ENCODE measurements at places on chromosomes 12 and 14.

- no peak for DNase-seq
Observed at GRCh38 chr14:101365329-101366158, 195.8 kb upstream of the DIO3 start.

- DNase-seq = peak; percentile 84
Observed at GRCh38 chr14:24630872-24631477, 3.0 kb downstream of the GZMB start.

DNA sequence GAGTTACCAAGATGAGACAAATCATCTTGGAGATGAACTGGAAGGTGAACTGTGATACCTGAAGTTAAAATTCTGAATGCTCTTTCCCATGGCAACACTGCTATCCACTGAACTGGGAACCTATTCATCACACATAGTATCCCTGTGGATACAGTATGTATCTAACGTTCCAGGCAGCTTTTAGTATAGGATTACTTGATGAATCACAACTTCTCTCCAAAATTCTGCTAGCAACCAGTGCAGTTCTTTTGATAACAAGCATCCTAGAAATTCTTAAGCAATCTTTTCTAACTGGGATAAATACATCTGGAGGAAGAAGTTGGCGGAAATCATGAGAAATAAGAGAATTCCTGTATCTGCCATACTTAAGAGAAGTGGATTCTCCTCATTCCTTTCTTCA, 66.4 kb downstream of the PAWR start:
- no peak for DNase-seq

- DNase-seq = peak; percentile 67
Observed at GRCh38 chr12:96368233-96368632, 32.0 kb downstream of the CDK17 start.

DNA sequence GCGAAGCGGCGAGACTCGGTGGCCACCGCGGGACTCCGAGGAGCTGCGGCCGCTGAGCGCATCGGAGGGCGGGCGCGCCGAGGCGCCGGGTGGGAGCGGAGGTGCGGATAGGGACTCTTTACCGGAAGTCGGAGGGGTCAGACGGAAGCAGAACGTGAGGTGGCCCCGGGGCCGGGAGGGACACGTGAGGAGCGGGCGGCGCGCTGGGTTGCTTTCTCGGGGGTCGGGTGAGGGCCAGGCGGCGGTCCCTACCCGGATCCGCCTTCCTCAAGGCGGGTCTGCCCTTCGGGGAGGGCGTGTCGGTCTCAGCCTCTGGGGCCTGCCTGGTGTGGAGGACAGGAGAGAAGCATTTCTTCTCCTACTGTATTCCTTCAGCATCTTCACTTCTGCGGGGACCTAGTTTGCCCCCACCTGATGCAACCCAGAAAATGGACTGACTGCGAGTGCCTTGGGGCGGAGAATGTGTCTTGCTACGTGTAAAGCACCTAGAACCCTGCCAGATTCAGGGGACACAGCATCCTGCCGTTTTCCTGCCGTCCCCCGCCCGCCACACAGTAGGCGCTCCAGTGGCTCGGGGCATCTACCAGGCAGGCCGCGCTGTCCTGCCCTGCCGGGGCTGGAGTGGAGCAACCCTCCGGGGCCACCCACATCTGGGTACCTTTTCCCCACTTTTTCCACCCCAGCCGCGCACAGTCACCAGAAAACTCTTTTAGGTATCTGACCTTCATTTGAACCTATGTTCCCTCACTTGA, 514 bp upstream of the ATXN2 start:
- peak; percentile 81 for DNase-seq

- DNase-seq = no peak
Observed at GRCh38 chr14:94805680-94806288, 35.9 kb upstream of the GSC start.

- no peak for DNase-seq
Observed at GRCh38 chr14:103402695-103403094, 17.5 kb downstream of the MARK3 start.

GRCh38 chr14:67666750-67667449, 7.5 kb downstream of the VTI1B start:
- no peak for DNase-seq

GRCh38 chr14:54312166-54312801, 84.5 kb upstream of the CDKN3 start:
- no peak for DNase-seq

- DNase-seq = no peak
Observed at GRCh38 chr14:103931422-103931821, 3.2 kb downstream of the TDRD9 start.

DNA sequence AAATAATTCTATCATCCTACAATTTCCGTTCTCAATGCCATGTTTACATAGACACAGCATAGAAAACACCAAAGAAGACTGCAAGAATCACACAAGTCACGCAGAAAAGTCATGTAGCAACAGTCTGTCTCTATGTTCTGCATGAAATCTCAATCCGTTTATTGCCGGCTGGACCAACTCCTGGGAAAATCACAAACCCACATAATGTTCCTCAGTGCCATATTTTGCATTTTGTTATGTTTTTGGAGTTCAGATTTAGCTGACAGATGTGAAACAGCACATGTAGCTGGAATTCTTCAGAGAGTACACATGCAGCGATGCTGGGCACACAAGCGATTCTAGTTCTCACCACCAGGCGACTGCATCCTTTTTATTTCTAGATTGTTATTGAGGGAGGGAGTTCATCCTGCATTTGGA, 193.1 kb downstream of the APAF1 start:
- no peak for DNase-seq

GRCh38 chr12:112928978-112929377, 9.3 kb upstream of the OAS3 start:
- no peak for DNase-seq

DNA sequence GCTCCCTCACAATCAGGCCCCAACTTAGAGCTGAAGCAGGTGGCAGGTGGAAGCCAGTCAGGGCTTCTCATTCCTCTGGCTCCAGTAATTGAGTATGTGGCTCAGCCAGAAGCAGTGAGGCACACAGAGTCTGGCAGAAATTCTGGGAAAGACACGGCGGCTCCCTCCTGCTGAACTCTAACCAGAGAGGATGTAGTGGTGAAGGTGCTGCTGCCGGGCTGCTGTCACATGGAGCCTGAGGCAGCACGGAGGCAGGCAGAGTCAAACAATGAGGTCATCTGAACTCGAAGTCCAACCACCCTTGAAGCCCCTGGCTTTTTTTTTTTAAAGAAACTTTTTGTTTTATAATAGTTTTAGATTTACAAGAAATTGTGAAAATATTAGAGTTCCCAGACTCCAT, 33.4 kb upstream of the SMOC1 start:
- no peak for DNase-seq

- DNase-seq = no peak
Observed at GRCh38 chr12:54138219-54138618, 50.6 kb downstream of the SMUG1 start.

- no peak for DNase-seq
Observed at GRCh38 chr12:110684312-110684836, 4.5 kb downstream of the HVCN1 start.

- DNase-seq = no peak
Observed at GRCh38 chr14:64147126-64147790, 146.9 kb downstream of the ESR2 start.

DNA sequence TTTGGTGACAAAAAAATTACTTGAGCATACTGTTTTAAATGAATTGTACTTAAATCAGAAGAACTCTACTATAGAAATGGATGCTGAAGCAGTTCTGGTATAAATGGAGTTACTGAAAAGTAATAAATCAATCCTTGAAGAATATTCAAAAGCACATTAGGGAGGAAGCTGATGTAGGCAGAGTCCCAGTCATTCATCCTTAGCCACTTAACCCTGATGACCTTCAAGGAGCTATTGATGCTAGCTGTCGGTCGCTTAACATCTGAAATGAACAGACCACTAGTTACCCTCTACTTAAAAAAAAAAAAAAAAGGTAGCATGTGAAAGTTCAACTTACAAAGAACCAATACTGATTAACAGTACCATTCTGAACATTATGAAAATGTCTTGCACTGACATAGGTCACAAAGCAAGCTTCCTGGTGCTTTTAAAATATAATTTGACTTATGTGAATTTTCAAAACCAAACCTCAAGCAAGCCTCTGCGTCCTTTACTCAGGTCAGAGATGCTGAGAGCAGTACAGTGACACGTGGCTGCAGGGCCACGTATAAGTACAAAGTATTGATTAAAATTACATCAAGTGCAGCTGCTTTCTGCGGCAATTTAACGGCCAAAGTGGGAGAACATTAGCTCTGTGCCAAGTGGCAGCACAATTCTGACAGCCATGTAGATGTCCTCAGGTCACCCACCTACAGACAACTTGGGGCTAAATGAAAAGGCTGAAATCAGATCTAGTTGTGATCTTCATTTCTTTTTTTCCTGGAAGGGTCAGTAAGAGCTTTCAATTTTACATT, 18.1 kb downstream of the PPM1H start:
- DNase-seq = peak; percentile 77

DNA sequence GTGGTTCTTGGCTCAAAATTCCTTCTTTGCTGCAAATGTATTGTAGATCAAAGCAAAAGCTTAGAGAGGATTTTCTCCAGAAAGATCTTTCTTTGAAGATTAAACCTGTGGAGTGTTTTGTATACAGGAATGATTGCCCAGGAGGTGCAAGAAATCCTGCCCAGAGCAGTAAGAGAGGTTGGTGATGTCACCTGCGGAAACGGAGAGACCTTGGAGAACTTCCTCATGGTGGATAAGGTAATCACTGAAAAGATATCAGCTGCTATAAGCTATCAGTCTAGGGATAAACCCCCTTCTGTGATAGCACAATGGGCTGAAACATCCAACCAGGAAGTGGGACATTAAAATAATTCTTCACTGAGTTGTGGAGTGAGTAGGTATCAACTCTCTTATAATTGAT, 85.7 kb downstream of the MYRFL start:
- DNase-seq = no peak

- DNase-seq = no peak
Observed at GRCh38 chr14:51539571-51540037, 112.1 kb upstream of the FRMD6 start.

DNA sequence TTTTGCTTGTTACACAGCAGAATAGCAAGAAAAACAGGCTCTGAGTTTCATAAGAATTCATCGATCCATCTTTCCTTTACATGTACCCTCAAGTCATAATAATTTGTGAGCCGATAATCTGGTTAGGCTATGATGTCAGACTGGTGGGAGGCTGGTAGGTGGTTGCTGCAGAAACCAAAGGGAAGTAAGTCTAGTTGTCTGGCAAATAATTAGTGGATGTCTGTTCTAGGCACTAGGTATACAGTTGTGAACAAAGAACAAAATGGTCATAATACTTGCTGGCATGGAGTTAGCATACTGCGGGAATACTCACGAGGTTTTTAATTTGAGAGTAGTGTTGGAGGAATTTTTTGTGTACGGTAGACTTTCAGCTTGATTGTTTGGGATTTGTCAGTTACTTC, 8.8 kb downstream of the SUSD6 start:
- no peak for DNase-seq

DNA sequence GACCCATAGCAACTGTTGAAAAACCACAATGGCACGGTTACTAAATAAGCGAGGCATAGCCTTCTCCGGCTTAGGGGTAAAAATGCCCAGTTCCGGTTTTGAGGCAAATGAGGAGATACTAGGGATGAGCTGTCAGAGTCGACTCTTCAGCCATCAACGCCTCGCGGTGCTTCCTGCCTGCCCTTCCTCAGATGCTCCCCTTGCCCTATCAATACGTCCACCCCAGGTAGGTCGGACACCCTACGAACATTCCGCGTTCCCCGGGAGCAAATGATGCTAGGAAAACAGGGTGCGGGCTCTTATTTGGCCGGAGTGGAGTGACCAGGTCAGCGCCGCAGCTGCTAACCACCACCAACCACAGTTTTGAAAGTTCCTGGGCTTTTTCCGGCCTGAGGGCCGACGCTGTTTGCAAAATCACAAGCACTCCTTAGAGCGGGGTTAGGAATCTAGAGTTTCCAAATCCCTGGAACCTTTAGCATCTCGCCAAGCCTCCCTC, 1.2 kb downstream of the SRSF9 start:
- no peak for DNase-seq

DNA sequence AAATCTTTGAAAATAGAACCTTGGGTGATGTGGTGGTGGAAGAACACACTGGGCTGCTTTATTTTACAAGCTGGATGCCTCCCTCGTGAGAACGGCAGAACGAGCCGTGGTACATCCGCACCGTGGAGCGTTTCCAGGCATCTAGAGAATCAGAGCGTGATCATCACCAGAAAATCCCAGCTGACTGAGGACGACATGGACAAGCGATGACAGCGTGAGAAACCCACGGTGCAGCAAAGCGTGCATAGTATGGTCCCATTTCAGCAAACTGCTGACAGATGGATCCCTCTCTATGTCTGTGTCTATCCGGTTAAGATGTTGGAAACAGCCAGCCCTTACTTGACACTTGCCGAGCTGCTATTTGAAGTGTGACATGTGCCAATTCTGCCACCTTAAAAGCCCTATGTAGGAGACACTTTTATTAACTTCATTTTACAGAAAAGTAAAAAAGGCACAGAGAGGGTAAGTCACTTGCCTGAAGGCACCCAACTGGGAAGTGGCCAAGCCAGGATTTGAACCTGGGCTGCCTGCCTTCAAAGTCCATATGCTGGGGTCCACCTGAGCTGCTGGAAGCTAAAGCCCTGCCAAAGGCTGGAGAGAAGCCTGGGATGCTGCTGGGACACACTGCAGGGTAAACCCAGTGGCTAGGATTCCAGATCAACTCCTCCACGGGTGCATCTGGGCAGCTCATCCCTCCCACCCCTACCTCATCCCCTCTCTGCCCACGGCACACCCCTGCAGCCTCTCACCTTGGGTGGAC, 14.9 kb downstream of the SCARB1 start:
- DNase-seq = no peak

- no peak for DNase-seq
Observed at GRCh38 chr12:124727264-124727800, 136.3 kb downstream of the SCARB1 start.

DNA sequence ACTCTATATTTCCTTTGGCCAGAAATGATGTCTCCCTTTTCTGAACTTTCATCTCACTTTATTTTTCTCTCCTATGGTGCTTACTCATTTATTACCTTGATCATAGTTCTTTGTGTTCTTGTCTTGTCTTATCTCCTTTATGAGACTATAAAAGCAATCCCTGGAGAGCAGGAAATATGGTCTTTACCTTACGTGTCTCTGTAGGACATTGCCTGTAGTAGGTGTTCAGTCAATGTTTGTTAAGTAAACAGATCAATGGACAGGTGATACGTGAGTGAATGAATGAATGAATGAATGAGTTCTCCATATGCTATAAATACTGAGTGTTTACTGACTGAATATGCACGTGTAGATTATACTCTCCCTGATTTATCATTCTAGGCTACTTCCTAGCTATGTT, 193.7 kb upstream of the HMGA2 start:
- DNase-seq = no peak

DNA sequence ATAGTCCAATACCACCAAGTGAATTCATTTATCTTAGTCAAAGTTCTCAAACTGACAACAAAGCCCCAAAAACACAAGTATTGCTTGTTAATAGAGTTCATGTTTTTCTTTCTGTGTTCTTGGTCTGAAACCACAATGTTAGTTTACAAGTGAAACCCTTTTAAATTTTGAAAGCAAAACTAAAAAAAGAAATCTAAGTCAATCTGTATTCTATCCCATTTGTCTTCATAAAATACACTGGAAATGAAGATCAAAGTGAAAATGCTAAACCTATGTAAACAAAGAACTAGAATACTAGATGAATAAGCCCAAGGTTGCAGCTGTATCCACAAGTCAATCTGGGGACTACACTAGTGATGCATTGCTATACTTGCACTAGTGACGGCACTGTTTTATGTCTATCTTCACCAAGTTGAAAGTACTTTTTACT, 10.4 kb downstream of the MAP4K5 start:
- DNase-seq = no peak
